NCI-H510A (cell line): ENCODE measurements at places on chromosomes 16 and 17.

DNA sequence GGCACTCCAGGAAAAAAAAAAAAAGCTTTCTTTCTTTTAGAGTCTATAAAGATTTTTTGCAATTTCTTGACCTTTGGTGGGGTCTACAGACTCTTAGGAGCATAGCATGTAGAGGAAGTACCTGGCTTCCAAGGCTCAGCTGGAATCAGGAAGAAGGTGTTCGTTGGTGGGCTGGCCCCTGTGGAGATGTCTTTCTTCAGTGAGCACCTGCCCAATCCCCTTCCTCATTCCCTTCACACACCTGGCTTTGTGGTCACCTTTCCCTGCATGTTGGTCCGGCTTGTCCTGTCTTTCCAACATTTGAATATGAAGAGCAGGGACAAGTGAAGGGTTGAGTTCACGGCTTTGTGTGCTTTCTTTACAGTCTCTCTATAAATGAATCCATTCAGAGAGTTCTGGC is 352.4 kb downstream of the HAPSTR1 start:
- DNase-seq = no peak

GRCh38 chr16:87601401-87601981 is 817 bp upstream of the JPH3 start:
- no peak for DNase-seq

DNA sequence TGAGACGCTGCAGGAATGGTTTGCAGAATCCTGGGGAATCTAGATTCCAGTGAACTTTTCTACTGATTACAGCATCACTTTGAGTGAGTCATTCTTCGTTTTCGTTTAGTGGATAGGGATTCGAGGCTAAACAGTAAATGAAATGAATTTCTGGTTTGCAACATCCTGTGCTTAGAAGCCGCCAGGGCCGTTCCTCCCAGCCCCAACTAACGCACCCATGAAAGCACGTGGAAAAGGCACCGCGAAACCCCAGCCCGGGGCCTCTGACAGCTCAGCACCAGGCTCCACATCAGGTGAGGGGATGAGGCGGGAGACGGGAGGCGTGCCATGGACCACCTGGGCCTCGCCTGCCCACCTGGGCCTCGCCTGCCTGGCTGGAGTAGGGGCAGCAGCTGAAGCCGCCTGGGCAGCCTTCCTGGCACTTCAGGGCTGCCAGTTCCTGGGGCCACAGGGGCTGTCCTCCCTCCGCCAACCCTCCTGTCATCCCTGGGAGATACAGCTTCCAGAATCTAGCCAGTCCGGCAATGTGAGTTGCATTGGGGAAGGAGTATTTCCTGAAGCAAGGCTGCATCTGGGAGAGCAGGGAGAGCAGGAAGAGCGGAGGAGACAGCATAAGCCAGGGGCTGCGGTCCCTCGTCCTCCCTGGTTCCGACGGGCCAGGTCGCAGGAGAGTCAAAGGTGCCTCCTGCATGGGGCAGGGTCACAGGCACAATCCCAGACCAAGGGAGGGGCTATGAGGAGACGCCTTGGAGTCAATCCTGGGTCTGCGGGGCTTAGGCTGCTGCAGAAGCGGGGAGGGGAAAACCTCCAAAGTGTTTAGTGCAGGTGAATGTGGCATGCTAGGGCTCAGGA is 78.4 kb downstream of the RPH3AL start:
- no peak for DNase-seq

- DNase-seq = no peak
Measured at GRCh38 chr17:75133001-75133400, 1.5 kb upstream of the NT5C start.

GRCh38 chr17:78129351-78130089 is 965 bp upstream of the TMC6 start:
- no peak for DNase-seq

DNA sequence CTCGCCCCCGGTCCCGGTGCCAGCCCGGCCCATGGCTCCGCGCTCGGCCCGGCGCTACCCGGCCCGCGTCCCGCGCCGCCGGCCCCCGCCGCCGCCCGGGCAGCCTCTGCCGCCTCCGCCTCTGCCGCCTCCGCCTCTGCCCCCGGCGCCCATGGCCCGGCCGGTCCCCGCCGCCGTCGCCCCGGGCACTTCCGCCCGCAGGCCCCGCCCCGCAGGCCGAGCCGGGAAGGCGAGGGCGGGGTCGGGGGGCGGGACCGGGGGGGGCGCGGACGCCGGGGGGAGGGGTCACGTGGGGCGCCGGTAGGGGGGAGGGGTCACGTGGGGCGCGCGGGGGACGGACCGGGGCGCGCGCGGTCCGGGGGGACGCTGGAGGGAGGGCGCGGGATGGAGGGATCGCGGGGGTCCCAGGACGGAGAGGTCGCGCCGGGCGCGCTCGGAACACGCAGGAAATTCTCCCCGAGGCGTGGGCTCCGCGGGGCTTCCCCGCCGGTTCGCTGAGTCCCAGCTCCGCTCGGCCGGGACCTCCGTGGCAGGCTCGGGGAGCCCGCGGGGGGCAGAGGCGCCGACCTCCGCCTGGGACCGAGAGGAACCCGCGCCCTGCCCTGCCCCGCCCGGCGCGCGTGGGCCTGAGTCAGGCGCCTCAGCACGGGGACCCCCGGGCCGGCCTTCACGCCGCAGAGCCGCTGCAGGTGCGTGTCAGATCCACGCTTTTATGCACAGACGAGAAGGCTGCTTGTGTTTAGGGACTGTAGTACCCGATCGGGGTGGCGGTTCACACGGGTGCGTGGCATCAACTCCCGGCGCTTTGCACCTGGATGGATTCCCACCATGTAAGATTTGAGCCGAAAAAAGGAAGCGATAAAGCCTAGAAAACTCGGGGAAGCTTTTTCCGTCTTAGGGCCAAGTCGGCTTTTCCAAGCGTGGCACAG is at the start of gene PGAP6:
TSS of gene PGAP6 (minus strand) at position 190 of the 929 bp plus-strand sequence. CDS start at position 33, 157 bp downstream.
- no peak for DNase-seq
